ENCODE measurements at places on chromosomes 5 and 9. TPM values are rescaled to one million over a fixed set of nuclear protein-coding genes. Genes with fewer than 3 reads are reported as not detected.

DNA sequence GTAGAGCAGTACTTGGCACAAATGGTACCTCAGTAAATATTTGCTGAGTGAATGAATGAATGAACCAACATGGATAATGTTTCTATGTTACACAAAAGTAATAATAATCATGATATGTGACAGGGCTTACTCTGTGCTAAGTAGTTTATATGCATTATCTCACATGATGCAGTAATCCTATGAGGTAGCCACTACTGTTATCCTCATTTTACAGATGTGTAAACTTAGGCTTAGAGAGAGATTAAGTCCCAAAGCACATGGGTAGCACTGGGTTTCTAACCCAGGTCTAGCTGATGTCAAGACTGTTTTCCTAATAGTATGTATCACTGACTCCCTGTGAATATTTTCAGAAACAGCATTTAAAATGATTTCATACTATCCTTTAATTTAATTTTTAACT is 44.1 kb upstream of the VDAC1 start:
- DNase-seq = no peak

GRCh38 chr5:179868541-179868940 is 9.9 kb upstream of the MRNIP start:
- DNase-seq = no peak

GRCh38 chr9:36676778-36677485 is 104.2 kb downstream of the MELK start:
- no peak for DNase-seq

Gene NUTM2F
- not detected for total RNA-seq

Measured in sciatic nerve (tissue), 2 donors.